Fibroblast of skin of right biceps (primary cell): ENCODE measurements at places on chromosomes 12 and 14.
A peak's percentile ranks its signal among the peaks of the same experiment; 100 is the strongest.

GRCh38 chr12:1798641-1799020 is 21.7 kb upstream of the LRTM2 start:
- DNase-seq = no peak

DNA sequence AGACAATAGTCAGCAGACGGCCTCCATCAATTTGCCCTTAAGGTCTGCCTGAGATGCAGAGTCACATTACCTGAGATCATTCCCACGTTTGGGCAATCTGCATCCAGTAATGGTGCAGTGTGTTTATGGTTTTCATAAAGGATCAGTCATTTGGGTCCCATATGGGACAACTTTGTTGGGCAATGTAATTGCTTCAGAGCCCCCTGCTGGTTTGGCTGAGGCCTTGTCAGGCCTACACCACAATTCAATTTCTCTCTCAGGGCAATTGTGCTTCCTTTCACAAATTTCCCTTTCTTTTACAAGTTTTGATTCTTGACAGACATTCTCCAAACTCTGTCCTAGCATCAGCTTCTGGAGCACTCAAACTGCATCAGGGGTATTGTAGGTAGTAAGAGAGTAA is 191.2 kb upstream of the SSTR1 start:
- DNase-seq = no peak

DNA sequence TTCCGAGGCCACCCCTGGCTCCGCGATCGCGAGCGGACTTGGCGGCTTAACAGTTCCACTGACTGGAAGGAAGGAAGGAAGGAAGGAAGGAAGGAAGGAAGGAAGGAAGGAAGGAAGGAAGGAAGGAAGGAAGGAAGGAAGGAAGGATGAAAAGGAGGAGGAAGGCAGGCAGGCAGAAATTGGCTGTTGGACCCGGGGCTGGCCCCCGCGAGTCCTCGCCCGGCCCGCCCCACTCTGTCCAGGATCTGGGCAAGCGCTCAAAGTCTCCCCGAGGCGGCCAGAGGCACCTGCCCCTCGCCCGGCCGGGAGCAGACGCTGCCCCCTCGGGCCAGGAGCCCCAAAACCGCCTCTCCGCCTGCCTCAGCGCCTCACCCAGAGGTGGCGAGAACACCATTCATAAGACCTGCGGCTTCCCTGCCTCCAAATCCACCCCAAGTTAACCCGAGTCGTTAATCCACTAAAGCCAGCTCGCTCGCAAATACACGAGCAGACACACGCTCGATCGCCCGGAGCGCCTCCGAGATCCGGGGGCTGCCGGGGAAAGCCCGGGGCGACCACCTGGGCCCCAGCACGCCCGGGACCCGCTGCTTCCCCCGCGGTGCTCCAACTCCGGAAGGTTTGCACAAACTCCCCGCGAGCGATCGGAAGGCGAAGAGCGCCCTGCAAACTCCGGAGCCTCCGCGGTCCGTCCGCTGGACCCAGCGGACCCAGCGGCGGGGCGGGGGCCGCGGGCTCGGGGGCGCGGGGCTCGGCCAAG is 844 bp downstream of the DPF3 start:
- DNase-seq = no peak

- no peak for DNase-seq
These were observed 44.7 kb upstream of the NUDT4 start for GRCh38 chr12:93333054-93333453.

DNA sequence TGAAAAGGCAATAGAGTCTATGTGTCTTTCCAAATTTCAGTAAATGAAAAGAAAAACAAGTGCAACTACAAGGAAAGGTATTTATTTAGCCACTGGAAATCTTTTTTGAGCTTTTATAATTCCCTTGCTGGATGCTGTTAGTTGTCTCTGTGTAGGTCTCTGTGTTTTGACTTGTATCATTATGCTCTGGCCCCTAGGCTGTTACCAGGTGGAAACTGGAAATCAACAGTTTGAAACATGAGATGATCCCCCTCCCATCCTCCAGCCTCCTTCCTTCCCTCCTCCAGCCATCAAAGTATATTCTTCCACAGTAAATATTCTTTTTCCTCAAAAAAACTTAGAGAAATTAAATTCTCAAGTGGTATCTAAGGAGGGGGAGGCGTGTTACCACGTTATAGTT is 934 bp upstream of the DCN start:
- DNase-seq = no peak

DNA sequence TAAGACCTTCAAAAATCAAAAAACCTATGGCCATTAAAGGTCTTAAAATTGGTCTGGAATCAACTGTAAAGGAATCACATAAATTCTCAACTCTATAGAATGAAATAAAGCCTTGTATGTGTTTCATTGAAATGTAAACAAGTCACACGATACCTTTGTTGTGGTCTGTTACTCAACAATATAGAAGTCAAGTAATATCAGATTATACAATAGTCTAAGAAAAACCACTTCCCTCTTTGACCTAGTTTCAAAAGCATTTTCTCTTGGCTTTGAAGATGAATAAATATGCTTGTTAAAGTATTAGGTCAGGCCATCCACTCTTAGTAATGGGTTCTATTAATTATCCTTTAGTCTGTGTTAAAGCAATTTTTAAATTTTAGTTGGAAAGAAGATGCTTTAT is 79.8 kb upstream of the DIO2 start:
- no peak for DNase-seq

GRCh38 chr14:21018286-21018685 is 6.6 kb downstream of the NDRG2 start:
- DNase-seq = no peak

GRCh38 chr12:96044017-96044942 is 8.9 kb upstream of the LTA4H start:
- peak; percentile 72 for DNase-seq

DNA sequence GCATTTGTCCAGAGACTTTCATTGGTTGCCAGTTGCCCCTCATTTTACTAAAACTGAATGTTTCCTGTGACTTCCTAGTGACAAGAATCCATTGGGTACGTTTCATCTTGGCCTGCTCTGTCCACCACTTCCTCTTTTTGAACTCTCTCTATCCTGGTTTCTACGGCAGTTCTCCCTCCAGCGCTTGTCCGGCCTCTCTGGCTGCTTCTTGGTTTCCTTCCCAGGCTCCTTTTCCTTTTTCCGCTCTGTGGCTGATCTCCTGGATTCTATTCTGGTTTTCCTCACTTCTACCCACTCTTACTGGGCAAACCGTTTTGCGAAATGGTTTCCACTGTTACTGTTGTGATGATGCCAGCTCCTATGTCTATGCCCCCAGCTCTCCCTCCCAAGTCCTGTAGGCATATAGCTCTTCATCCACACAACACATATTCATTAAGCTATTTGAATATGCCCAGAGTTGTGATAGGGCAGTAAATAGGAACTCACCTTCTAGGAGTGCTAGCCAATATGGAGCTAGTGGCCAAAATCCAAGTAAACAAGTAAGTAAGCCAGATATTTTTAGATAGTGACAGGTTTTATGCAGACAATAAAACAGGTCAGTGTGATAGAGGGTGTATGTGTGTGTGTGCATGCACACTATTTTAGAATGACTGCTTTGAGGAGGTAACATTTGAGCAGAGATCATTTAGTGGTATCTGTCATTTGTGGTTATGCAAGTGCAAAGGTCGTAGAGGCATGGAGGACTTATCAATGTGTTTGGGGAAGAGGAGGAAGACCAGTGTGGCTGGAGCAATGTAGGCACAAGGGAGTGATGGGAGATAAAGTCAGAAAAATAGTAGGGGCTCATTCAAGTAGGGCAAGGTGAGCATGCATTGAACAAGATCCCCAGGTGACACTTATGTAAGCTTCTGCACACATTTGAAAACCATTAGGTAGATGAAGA is 27.9 kb upstream of the CTDSP2 start:
- DNase-seq = no peak

DNA sequence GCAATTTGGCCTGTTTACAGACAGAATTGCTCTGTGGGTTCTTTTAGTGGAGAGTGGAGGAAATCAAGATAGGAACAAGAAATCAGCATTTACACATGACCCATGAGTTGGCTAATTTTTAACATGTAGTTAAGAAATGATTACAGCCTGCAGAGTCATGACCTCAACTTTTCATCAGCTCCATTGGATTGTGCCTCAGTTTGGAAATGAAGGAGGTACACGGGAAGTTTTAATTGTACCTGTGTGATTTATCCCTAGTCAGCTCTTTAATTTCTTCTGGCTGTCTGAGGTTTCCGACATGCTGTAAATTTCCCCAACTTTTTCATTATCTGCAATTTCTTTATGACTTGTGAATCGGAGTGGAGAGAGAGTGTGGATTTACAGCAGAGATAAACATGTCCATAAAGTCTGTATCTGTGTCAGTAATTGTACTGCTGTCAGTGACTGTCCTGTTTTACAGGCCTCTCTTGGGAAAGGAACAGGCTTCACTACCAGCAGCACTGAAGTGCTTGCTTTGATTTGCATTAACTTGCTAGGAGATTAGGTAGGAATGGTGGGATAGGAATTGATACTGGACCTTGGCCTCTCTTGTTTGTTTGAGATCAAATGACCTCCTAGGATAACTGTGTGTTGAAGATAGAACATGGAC is 49.2 kb downstream of the LIN52 start:
- DNase-seq = no peak

DNA sequence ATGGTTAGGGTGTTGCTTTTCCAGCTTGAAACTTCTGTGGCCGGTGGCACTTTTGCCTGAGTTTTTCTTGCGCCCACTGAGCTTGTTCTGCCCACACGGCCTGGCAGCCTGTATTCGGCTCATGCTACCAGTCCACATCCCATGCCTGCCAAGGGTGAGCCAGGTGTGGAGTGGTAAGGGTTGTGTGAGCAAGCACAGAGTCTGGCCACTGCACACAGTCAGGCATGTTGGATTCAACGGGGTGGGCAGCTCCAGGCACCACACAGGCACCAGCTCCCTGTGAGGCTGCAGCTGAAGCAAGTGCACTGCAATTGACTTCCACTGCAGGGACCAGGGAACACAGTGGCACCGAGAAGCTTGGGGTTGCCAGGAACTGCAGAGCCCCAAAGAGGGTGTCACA is 18.8 kb upstream of the NTS start:
- DNase-seq = no peak

DNA sequence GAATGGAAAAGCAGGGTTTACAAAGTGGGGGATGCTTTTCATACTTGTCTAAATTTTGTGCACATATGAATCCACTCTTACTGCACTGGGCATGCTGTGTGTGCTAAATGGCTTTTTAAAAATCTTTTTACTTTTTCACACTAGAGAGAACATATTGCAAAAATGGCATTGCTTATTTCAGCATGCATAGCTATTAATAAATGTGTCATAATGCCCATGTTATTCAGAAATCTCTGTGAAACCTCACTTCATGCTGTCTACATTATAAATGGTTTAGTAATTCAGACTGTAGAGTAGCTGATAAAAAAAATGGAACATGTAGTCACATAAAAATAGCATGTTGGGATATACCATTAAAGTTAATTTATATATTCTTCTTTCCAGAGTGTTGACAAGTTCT is 593.8 kb downstream of the RPL10L start:
- peak; percentile 15 for DNase-seq

DNA sequence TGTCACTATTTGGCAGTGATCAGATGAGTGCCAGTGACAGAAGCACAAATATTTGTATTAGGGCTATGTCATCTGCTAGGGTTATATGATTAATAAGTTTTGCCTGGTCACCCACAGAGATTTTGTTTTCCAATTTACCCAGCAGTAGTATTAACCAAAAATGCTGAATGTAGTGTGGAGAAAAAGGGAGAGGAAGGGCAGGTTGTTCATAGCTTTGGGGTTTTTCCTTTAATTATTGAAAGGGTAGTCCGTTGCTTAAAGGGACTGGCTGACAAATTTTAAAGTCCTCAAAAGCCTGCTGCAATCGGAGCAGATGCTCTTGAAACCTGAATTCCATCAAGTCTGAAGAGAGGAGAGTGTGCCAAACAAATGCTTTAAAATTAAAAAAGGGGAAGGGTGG is 237.9 kb upstream of the CCDC196 start:
- no peak for DNase-seq

- no peak for DNase-seq
These were observed 18.9 kb upstream of the DIO3 start for GRCh38 chr14:101542391-101542790.

GRCh38 chr12:107405436-107405835 is 280.2 kb upstream of the PWP1 start:
- DNase-seq = no peak

DNA sequence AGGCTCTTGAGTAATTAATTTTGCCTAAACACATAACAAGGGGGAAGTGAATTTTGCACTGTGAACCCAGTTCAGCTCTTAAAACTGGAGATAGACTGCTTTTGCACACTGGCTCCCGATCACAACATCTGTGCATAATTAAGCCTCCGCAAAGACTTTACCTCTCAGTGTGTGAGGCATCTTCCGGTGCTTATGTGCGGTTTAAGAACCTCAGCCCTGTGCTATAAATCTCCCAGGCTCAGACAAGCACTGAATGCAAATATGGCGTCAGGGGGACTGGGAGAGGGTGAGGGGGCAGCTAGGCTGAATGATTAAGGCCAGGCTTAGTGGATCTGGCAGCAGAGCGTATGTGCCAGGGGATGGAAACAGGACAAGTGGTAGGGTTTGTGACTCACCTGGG is 103.3 kb downstream of the ADCK1 start:
- peak; percentile 93 for DNase-seq

DNA sequence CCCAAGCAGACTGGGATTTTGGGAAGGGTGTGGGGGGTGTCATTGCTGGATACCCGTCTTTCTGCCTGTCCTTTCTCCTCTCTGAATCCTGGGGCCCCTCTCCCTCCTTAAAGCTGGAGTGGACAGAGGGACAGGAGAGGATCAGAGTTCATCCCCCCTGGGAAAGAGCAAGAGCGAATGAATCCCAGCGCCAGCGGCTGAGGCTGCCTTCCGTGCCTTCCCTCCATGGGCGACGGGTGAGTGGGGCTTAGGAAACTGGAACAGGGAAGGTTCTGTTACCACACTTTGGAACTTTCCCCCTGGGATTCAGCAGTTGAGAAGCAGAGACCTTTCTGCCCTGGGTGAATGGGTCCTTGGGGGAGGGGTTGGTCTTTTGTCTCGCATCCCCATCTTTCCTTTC is 16.2 kb upstream of the RIN3 start:
- no peak for DNase-seq

- no peak for DNase-seq
These were observed 201.6 kb downstream of the PAX9 start for GRCh38 chr14:36863271-36863670.

- no peak for DNase-seq
These were observed 51.2 kb downstream of the GLRX5 start for GRCh38 chr14:95585953-95586620.

DNA sequence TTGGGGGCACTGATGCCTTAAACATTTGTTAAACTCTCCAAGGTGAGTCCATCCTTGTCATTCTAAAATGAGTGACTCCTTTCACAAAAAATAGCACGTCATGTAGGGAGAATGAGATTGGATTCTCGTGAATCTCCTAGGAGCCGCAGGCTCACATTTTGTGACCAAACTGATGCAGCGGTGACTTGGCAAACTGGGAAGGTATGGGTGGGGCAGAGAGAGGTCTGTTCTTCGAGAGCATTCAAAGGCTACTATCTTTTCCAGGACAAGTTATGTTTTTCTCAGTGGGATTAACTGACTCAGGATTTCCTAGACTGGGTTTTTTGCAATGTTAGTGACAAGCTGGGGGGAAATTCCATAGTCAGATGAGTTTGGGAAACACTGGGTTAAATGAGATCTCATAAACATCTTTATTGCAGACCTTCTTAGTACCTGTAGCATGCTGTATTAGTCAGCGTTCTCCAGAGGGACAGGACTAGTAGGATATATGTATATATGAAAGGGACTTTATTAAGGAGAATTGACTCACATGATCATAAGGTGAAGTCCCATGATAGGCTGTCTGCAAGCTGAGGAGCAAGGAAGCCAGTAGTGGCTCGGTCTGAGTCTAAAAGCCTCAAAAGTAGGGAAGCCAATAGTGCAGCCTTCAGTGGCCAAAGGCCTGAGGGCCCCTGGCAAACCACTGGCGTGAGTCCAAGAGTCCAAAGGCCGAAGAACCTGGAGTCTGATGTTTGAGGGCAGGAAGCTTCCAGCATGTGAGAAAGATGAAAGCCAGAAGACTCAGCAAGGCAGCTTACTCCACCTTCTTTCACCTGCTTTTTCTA is 61.0 kb downstream of the FOXN4 start:
- no peak for DNase-seq
